ENCODE measurements at places on chromosomes 4 and X.

GRCh38 chr4:133588306-133588705 lies 439.2 kb downstream of the PCDH10 start:
- DNase-seq = no peak

DNA sequence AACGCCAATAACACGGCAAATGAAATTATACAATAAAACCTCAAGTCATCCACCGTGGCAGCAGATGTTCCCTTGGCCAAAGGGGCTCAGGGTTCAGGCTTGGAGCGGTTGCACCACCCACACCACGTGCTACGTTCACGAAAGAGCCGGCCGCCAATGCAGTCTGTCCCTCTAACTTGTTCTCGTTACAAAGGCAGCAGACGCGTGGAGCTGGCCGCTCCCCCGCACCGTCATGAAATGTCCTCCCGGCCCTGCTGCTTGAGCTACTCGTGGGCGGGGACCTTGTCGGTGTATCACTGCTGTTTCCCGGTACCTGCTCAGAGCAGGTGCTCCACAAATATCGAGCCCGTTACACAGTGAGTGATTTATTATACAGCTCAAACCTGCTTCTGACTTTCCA lies 36.4 kb upstream of the MAN2B2 start:
- DNase-seq = no peak

GRCh38 chrX:123138473-123138872 lies 45.6 kb upstream of the GRIA3 start:
- DNase-seq = no peak

DNA sequence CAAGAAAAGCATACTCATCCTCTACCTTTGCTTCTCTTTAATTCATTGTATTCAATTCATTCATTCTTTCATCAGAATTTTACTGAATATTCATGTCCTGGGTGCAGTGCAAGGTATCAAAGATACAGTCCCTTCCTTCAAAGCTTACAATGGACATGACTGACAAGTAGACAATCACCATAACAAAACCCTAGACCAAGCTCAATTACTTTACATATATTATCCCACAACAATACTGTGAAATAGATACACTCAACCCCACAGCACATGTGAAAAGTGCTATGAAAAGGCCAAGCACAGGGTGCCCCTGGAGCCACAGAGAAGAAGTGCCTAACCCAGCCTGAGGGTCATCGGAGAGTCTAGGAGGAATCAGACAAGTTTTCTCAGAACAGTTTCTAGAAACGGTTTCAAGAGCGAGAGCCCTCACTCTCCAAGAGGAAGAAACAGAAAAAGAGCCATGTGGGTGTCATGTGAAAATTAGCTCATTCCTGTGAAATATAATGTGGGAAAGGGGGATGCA lies 15.3 kb downstream of the AMBN start:
- DNase-seq = no peak

DNA sequence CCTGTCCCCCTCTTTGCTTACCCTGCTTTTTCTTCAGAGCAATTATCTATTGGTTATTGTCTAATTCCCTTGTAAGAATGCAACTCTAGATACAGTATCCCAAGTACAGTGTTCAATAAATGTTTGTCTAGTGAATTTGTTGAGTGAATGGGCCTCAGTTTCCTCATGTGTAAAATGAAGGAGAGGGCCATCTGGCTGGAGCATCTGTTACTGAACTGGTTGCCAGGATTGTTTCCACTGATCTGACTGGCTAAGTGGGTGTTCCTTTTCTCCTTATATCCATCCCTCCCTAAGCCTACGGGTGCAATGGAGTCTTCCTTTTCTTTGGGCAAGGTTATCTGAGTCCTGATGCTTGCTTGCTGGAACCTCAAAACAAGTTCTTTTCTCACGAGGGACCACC lies 185.2 kb upstream of the RPS6KA3 start:
- no peak for DNase-seq

- DNase-seq = no peak
Observed at GRCh38 chr4:7237873-7238272, 45.5 kb downstream of the SORCS2 start.

- no peak for DNase-seq
Observed at GRCh38 chrX:105695451-105695850, 126.9 kb upstream of the NRK start.

DNA sequence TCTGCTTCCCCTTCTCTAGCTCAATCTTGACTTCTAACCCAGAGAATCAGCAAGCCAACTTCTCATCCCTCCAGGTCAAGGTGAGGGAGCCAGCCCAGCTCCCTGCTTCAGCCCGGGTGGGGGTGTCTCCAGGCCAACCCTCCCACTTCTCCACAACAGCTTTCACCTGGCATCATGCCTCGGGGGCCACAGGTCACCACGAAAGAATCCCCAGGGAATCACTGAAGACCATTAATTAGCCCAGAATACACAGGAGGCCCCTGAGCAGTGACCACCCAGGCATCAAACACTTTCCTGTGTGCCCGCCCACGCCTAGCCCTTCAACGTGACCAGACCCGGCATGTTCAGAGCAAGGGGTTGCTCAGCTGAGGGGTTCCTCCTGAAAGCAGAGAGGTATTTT lies 646.7 kb downstream of the BCOR start:
- no peak for DNase-seq

GRCh38 chr4:26804451-26804850 lies 56.2 kb upstream of the STIM2 start:
- no peak for DNase-seq

- no peak for DNase-seq
Observed at GRCh38 chr4:181855307-181855706, 387.9 kb upstream of the TENM3 start.

DNA sequence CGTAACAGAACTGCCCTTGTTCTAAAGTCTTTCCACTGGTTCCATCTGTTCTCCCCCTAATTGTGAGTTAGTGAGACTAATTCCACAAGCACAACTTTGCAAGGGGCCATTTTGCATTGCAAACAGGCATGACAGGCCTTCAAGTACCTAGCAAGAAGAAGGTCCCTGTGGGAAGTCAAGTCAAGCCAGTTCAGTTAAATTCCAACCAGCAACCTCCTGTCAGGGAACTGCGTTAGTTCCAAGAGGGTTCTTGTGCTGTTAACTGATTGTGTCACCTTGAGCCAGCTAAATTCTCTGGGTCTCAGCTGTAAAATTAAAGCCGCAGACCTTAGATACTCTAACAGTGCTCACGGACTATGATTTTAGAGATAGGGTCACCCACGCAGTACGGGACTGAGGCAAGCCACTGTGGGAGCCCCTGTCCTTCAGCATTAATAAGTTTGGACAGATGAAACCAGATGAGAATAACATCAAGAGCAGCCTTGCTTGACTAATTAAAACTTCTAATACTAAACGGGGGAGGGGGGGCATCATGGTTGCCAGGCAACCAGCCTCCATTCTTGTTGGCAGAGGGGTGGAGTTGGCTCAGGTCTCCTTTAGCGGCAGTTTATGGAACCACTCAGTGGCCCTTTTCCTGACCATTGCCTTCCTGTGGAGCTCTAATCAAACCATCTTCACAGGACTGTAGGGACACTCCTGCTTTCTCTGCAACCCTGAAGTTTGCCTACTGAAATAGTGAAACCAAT lies 24.1 kb upstream of the TMEM150C start:
- DNase-seq = no peak

- DNase-seq = no peak
Observed at GRCh38 chrX:3715921-3716320, 2.5 kb upstream of the PRKX start.

DNA sequence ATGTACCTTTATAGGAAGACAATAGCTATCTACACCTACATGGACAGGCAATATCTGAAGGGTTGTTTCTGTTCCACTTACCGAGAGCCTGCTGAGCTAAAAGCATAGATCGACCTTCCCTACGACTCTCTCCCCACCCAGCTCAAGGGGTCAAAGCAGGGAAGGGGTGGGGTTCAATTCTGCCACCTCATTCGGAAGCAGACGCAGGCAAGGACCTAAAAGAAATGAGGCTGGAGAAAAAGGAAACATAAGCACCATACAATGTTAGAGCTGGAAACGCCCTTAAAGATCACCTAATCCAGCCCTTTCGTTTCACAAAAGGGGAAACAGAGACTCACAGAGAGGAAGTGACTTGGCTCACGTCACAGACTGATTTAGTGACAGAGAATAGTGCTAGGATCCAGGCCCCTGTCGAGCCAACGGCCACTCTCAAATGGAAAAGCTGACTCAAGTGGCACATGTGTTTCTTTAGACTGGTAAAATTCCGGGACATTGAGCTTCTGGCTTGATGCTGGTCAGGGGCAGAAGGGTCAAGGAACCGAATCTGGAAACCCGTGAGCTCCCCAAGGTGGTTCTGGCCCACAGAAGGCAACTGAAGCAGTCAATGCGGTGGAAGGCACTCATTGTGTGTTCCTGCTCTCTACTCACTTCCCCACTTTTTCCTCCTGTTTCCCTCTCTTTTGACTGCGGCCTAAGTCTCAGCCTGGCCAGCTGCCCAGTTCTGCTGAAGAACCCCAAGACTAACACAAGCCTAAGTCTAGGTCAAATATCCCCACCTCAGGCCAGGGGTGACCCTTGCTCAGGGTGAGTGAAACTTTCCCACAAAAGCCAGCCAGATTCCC lies 7.5 kb downstream of the SEPTIN6 start:
- peak; percentile 80 for DNase-seq

- DNase-seq = no peak
Observed at GRCh38 chr4:158020176-158020575, 152.6 kb downstream of the GASK1B start.

DNA sequence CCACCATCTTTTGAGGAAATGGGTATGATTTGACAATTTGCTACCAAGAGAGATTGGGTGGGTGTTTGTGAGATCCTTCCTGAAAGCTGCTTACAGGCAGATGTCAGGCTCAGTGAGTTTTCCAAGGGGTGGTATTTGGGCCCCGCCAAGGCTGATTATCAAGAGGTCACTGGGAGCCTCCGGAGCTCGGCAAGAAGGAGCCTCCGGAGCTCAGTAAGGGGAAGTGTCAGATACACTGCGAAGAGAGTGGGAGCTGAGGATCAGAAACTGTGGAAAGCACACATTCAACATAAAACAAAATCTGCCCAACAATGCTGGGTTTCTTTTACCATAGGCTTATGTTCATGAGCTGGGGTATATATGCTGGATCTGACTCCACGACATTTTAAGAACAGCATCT lies 714 bp downstream of the RTL3 start:
- no peak for DNase-seq

- DNase-seq = no peak
Observed at GRCh38 chrX:71604796-71605568, 13.3 kb downstream of the CXCR3 start.

- DNase-seq = no peak
Observed at GRCh38 chr4:16814361-16814760, 84.1 kb downstream of the LDB2 start.

DNA sequence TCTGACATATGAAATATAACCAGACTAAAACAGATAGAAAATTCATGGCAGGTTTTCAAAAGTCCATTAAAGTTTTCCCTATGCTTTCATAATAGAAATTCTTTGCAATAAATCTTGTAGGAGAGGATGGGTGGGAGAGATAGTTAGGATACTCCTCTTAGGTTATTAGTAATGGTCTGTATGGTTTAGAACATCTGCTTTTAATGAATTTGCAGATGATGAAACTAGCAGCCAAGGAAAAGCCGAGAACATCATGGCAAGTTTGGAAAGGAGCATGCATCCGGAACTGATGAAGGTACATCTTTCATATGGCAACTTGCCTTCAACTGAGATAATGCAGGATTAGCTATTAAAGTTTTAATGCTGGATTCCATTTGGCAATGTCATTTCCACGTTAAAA lies 70.7 kb downstream of the DOCK11 start:
- DNase-seq = no peak

GRCh38 chr4:159766241-159766640 lies 663.4 kb downstream of the RAPGEF2 start:
- no peak for DNase-seq

- DNase-seq = no peak
Observed at GRCh38 chrX:35841872-35842271, 43.7 kb downstream of the MAGEB16 start.

DNA sequence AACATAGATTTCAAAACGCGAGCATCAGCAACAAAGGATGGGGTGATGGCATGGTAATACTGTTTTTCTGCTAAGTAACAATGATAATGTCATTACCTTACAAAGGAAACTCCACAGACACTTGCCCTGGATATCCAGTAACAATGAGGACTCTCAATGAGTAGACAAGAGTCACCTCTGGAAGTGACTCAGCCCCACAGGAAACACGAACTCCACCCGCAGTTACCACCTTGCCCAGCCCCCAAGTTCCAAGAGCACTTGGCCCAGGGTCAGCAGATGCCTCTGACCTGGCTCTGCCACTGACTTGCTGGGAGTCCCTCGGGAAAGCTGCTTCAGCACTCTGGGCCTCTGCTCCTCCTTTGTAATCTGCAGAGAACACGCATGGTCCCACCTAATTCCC lies 110.3 kb upstream of the MAP3K15 start:
- peak; percentile 68 for DNase-seq

GRCh38 chr4:10416441-10416840 lies 40.8 kb downstream of the ZNF518B start:
- peak; percentile 17 for DNase-seq

GRCh38 chr4:103498161-103499070 lies 221.4 kb downstream of the TACR3 start:
- DNase-seq = peak; percentile 14
